ENCODE measurements at places on chromosomes 11 and 22.

DNA sequence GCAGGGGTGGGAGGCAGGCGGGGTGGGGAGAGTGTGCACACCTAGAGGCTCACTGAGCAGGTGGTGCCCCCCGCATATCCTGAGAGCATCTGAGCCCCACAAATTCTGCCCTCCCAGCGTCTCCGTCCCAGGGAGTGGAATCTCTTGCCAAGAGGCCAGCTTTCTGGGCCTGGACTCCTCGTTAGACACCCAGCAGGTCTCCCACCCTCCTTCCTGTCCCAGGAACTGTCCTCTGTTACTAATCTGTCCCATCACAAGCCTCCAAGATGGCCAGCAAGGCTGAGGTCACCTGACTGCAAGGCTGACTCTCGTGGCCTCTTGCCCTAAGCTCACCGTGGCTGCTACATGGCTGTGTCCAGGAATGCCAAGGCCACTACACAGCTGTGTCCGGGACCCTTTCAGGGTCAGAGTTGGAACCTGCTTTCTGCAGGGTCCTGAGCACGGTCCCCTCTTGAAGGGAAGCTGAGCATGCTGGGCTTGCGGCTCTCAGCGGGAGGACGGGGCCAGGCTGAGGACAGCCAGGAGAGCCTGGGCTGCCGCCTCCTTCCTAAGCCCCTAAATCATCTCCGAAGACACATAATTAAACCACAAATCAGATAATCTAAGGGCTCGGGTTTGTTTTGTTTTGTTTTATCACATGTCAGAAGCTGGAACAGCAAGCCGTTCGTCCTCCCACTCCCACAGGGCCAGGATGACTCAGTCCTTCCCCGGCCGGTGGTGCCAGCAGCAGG is 1327.3 kb downstream of the TBC1D22A start:
- DNase-seq, result peak; percentile 75

GRCh38 chr22:42653999-42654398 is 4.8 kb upstream of the CYB5R3 start:
- DNase-seq, result no peak

DNA sequence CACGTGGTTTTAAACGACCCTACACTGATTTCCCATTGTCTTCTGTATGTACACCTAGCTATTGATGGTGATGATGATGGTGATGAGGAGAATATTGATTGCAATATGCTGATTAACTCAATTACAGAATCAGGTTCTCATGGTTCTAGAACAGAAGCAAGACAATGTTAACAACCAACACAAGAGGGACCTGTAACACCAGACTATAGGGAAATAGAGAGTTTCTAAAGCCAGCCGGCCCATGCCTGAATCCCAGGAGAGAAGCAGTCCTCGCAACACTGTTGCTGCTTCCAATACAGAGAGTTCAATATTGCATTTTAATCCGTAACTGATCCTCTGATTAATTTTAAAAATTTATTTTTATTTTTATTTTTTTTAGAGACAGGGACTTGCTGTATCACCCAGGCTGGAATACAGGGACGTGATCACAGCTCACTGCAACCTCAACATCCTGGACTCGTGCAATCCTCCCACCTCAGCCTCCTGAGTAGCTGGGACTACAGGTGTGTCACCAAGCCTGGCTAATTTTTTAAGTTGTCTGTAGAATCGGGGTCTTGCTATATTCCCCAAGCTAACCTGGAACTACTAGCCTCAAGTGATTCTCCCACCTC is 22.2 kb upstream of the UBASH3B start:
- DNase-seq, result peak; percentile 68

DNA sequence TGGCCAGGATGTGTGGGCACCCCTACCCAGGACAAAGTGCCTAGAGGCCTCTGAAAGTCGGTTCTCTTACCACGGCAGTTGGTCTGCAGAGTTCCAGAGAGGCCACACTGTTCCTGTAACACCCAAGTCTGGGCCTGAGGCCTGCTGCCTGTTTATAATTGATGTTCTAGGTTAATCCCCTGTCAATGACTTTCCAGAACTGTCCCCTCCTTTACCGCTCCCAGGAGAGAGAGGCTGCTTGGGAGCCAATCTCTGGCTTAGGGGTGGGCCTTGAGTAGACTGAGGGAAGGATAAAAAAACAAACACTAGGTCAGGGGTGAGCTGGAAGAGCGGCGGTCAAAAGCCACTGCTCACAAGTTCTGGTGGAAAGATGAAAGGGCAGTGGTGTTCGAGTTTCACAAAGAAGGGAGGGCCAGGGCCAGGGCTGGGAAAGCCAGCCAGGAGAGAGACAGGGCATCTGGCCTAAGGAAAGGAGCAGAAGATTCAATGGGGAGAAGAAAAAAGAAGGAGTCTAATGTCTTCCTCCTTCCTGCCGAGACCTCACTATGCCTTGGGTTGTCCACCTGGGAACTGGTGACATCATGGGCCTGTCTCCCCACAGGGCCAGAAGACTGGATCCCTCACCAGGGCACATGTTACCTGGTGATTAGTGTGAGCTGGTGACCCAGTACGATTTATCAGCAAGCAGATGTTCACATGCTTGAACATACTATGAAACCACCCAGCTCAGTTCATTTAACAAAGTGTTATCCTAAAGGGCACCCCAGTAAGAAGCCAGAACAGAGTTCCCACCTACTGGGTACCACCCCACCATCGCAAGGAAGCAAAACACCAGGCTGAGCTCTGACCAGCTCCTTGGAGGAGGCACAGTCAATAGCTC is 50.2 kb downstream of the PC start:
- DNase-seq, result no peak

DNA sequence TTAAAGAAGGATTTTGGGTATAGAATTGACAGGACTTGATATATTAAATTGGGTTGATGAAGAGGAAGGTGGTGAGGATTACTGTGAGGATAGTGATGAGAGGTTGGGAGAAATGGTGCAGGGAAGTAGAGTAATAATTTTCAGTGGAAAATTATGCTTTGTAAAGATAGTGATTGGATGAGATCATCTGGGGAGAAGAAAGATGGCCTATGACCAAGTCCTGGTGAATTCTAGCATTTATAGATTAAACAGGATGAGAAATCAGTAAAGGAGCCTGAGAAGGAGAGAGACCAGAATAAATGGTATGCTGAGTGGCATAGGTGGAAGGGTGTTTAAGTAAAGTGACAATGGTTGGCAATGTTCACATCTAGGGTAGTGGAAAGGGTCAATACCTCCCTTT is 15.0 kb downstream of the IPO7 start:
- no peak for DNase-seq

DNA sequence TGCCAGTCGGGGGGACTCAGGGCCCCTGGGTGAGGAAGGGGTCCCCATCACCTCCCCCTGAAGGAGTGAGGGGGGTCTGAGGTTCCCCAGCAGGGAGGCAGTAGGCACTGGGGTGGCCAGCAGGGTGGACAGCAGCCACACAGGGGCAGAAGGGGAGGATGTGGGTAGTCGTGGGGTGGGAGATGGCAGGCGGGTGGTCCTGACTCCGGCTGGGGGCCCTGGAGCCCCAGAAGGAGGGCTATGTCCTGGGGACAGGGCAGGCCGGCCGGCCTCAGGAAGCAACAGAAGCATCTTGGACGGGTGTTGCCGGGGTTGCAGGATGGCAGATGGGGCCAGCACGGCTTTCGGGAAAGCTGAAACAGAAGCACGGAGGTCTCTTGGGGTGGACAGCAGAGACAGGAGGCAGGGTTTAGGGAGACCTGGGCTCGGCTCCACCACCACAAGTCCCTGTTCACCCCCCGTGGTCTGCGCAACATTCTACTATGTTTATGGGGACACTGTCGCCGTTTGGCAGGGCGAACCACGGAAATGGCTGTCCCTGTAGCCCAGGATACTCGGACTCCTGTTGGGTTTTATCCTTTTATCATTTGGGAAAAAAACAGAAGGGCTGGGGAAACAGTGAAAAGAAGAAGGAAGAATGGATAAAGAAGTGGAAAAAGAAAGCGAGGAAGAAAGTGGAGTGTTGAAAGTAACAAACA is 14.1 kb downstream of the VWCE start:
- no peak for DNase-seq

DNA sequence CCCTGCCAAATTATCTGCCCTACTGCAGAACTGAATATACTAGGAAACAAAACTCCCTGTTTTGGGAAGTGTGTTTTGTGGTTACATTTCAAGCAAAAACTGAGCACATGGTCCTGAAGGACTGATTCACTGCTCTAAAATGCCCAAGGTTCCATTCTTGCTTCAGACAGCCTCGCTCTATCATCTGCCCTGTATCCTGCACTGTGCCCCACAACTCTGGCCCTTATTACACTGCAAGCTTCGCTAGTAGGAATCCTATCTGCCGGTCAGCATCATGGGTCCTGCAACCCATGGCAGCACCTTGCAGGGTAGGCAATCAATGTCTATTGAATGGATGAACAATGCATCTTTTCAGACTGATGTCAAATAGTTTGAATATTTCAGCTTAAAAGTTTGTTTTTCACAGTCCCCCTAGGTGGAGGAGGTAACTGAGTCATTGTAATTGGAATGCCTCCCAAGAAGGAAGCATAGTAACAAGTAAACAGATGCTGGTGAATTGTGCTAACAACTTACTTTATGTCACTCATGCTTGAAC is 21.3 kb downstream of the LAYN start:
- no peak for DNase-seq

DNA sequence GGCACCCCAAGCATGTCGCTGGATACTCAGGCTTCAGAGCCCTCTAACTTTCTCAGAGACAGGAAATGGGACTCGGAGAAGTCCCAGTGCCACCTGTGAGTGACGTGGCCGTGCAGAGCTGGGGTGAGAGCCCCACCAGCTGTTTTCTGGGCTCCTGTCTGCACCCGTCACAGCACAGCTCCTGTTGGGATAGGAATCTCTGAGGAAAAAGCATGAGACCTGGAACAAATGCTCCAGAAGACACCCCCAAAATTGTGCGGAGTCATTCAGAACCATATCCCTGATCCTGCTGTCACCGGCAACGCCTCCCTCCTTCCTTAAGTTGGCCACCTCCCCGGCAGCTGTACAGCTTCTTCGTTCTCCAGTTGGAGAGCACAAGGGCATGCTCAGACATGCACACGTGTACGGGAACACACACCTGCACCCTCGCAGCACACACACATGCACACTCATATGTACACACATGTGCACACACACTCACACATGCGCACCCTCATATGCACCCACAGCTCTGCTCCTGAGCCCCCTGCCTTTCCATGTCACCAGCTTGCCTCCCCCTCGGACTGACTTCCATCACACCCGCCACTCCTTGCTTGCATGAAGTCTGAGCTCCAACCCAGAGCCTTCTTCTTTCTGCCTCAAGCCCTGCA is 1430.0 kb downstream of the BRD1 start:
- no peak for DNase-seq

DNA sequence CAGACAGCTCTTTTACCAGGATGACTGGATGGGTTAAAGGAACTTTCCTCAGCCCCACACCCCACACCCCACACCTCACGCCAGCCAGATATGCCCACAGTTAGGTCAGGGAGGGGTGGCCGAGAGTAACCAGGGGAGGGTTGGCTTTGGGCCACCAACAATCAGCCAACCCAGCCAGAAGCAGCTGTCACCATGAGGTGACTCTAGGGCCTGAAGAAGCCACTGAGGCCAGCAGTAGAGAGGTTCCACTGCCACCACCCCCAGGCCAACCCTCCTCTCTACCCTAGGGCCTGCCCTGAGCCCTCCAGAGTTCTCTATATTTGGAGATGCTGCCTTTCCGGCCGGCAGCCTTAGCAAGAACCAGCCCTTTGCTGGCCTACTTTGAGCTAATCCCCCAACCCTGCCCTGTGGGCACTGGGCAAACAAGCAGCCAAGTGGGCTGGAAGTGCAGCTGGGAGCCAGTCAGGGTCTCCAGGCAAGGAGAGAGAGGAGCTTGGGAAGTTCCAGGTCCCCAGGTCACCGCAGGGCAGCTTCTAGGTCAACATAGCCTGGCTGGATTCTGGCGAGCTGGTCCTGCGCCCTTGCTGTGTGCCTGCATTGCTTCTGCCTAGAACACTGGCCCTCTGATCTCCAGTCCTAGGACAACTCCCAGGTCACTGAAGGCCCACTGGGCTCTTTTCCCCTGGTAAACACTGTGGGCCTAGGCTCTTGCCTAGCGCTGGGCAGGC is 12.0 kb upstream of the SYT8 start:
- DNase-seq, result no peak

DNA sequence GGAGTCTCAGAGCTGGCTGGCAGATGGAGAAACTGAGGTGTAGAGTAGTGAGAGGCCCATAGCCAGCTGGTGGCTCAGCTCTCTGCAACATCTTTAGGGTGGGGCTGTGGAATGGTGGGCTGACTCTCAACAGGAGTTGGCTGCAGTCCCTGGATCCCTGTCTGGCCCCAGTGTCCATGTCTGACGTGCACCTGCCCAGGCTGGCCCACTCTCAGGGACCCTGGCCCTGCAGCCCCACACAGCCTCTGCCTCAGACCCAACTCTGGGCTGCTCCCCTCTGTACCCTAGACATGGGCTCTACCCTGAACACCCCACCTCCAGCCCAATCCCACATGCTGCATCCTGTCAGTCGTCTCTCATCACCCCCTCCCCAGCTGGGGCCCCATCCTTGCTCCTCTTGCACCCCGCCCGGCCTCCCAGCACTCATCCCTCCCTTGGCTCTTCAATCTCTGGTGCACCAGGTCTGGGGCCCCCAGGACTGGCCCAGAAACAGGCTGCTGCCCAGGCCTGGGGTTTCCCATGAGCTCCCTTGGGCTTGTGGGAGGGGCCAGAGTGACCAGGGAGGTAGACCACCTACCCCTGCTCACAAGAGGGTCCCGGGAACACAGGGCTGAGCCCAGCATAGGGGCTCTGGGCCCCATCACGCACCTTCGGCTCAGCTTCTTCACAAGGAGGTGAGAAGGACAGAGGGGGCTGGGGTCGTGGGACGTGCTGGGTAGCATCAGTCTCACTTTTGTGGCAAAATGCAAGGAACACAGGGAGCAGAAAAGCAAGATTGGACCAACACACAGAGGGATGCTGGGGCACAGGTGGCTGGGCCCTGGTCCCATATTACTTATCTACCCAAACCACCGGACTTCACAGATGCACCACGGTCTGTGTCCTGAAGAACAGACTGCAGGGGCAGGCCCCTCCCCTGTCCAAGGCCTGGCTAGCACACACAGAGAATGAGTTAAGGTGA is 31.5 kb downstream of the ARVCF start:
- DNase-seq, result no peak

GRCh38 chr11:128400382-128401203 is 186.8 kb downstream of the ETS1 start:
- no peak for DNase-seq

DNA sequence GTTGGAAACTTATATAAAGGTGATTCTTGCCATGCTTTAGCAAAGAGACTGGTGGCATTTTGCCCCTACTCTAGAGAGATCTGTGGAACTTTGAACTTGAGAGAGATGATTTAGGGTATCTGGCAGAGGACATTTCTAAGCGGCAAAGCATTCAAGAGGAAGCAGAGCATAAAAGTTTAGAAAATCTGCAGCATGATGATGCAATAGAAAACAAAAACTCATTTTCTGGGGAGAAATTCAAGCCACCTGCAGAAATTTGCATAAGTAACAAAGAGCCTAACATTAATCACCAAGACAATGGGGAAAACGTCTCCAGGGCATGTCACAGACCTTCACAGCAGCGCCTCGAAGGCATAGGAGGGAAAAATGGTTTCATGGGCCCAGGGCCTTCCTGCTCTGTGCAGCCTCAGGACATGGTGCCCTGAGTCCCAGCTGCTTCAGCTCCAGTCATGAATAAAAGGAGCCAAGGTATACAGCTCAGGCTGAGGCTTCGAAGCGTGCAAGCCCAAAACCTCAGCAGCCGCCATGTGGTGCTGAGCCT is 83.4 kb downstream of the MRTFA start:
- DNase-seq, result no peak

- no peak for DNase-seq
Measured at GRCh38 chr11:11810764-11811726, 30.7 kb upstream of the USP47 start.

Data from cardiac septum (tissue), 1 donor.